Activated CD8-positive, alpha-beta memory T cell treated with anti-CD3 and anti-CD28 coated beads for 1 hour (primary cell): ENCODE measurements at places on chromosomes 5 and 9.

GRCh38 chr5:139864716-139865483 lies 69.3 kb downstream of the PSD2 start:
- DNase-seq: no peak

- DNase-seq: no peak
Observed at GRCh38 chr9:126745574-126746411, 59.0 kb upstream of the ZBTB43 start.

GRCh38 chr9:137286975-137287383 lies 9.5 kb downstream of the TOR4A start:
- DNase-seq: no peak

DNA sequence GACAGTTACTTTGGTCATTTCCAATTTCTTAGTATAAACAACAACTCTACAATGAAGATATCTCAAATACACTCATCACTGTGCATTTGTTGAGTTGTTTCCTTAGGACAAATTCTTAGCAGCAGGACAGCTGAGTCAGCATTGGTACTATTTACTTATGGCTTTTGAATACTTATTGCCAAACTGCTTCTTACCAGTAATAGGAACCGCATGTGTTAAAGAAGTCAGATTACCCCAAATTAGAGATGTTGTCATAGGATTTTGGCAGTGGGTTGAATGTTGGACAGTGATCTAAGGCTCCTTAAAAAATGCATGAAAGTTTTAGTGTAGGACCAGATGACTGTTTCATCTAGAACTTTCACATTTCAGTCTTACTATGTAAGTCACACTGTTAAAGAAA lies 280.1 kb upstream of the DMRT1 start:
- no peak for DNase-seq

GRCh38 chr9:104256031-104256695 lies 162.1 kb downstream of the SMC2 start:
- DNase-seq: no peak

GRCh38 chr9:130026583-130027340 lies 16.2 kb downstream of the FNBP1 start:
- no peak for DNase-seq

- DNase-seq: no peak
Observed at GRCh38 chr9:136654820-136655535, 7.7 kb upstream of the EGFL7 start.

GRCh38 chr5:135379046-135379654 lies 19.9 kb downstream of the MACROH2A1 start:
- no peak for DNase-seq

DNA sequence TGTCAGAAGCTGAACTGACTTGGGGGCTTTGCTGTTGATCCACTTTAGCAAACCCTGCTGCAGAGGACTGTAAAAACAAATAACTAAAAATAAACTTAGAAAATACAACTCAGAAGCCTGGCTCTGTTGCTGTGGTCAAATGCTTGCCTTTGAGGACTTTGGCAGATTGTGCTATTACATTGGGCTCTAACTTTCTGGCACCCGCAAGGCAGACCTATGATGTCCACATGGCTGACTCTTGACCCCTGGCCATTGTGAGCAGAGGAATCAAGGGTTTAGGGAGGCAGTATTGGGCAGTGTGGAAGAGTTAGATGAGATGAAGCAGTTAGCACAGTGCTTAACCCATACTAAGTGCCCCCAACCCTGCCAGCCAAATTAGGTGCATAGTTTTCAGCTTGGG lies 34.0 kb downstream of the OTULIN start:
- DNase-seq: no peak

- no peak for DNase-seq
Observed at GRCh38 chr5:75622564-75622963, 11.3 kb downstream of the ANKDD1B start.

- DNase-seq: no peak
Observed at GRCh38 chr5:170038241-170038640, 57.9 kb upstream of the INSYN2B start.

DNA sequence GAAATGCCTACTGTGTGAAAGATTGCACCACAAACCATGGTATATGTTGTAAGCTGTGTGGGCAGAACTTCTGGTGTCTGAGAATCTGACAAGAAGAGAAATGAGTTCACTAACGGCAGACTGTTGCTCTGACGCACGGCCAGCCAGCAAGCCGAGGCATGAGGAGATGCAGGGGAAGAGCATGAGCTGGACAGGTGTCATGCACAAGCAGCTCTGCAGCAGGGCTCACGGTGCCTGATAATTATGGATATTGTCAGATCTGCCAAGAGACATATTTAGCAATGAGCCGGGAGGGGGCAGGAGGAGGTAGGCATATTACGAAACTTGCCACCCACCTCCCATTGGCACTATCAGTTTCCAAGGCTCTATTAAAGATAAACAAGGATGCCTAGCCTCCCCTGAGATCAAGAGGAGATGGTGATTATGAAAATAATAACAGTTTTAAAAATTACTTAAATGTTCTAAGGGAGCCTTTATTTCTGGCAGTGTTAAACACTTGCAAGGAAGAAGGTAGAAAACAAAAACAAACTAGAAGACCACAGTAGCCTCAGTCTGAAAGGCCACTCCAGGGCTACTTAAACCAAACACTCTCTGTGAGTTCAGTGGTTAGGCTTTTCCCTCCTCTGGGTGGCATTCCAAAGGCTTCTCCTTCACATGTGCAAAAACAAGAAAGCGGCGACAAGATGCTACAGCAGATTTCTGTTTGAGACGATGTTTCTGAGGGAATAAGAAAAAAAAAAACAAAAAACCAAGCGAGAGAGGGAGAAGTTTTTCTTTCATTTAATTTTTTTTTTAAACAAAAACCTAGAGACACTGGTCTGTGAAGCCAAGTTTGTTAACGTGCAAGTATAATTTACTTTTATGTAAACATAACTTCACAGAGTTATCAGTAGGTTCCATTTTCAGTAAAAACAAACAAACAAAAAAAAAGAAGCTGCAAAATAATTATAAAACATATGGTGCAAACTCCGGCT lies 339.5 kb downstream of the BNC2 start:
- DNase-seq: no peak

DNA sequence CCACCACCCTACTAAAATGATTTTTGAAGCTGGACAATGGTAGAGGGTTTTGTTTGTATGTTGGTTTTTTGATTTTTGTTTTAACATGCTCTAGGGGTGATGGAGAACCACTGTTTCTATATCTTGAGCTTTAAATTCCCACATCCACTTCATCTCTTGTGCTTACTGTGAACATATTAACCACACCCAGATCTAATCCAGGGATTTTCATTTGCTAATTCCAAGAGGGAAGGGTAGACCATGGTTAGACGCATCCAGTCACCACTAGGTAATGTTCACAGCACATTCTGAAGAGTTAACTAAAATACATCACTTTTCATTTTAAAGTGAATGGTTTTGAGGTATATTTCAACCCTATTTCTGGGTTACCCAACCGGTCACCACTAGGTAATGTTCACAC lies 36.5 kb upstream of the IQGAP2 start:
- no peak for DNase-seq

GRCh38 chr5:111135363-111135762 lies 43.2 kb downstream of the WDR36 start:
- DNase-seq: no peak

- no peak for DNase-seq
Observed at GRCh38 chr5:105581988-105582690, 2019.5 kb upstream of the NUDT12 start.

DNA sequence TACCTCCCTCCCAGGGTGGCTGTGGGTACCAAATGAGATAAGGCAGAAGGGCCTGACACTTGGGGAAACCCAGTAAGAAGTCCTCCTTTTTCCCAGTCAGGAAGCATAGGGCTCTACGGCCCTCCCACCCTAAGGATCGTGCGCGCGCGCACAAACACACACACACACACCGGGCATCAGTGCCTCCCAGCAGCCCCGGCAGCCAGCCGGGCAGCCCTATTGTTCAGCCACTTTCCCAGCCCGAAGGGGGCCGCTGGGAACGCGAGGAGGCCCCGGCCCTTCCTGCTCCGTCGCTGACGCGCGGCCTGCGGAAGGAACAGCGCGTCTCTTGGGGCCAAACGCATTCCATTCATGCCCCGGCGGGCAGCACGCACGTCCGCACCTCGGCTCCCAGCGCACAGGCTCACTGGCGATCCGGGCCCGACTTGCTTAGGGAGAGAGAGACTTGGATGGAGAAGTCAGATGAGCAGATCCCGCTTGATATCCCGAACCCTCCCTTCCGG lies 22.6 kb downstream of the DUSP1 start:
- no peak for DNase-seq
